Fibroblast of skin of right biceps (primary cell): ENCODE measurements at places on chromosomes 2 and 18.

- DNase-seq: peak; percentile 48
Measured at GRCh38 chr18:53941601-53942338, 282.7 kb downstream of the MBD2 start.

GRCh38 chr2:110124038-110124825, 8.6 kb upstream of the MALL start:
- DNase-seq: no peak

GRCh38 chr2:222255090-222255489, 43.7 kb downstream of the PAX3 start:
- no peak for DNase-seq

- peak; percentile 27 for DNase-seq
Measured at GRCh38 chr2:212005085-212005671, 533.4 kb downstream of the ERBB4 start.

DNA sequence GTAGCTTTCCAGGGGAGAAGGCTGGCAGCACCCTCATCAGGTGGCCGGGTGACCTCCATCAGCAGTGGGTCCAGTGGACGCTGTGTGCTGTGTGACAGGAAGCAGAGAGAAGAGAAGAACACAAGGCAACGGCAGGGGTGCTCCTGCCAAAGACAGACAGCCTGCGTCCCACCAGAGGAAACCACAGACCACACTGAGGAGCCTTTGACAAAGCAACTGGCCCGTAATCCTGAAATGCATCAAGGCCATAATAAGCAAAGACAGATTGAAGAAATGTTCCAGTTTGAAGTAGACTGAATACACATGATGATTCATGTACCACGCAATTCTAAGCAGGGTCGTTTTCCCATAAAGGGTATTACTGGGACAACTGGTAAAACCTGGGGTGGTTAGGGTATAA, 172.4 kb downstream of the FBXO15 start:
- peak; percentile 71 for DNase-seq

- no peak for DNase-seq
Measured at GRCh38 chr2:72104821-72105588, 42.7 kb downstream of the CYP26B1 start.

GRCh38 chr18:2606335-2606734, 35.0 kb downstream of the NDC80 start:
- DNase-seq: no peak

DNA sequence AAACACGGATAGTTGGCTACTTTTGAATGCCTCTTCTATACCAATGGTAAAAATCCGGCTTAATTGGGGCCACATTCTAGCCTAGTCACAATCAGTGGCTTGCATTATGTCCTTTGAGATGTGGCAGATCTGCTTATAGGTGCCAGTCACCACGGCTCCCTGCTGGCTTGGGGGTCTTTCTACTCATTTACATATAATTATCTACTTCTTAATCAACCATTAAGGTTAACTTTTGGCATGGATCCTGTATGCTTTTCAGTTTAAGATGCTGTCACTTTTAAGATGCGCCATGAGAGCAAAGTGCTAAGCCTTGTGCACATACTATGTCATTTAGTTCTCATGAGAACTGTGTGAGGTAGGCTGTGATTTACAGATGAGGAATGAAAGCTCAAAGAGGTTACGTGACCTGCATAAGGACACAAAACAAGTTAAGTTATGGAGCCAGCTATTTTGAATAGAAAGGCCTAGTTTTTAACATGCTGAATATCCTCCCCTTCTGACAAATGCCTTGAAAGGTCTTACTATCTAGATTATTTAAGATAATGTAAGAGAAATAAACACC, 4.1 kb downstream of the NEDD4L start:
- no peak for DNase-seq

GRCh38 chr2:191451116-191451515, 205.9 kb downstream of the MYO1B start:
- DNase-seq: no peak

DNA sequence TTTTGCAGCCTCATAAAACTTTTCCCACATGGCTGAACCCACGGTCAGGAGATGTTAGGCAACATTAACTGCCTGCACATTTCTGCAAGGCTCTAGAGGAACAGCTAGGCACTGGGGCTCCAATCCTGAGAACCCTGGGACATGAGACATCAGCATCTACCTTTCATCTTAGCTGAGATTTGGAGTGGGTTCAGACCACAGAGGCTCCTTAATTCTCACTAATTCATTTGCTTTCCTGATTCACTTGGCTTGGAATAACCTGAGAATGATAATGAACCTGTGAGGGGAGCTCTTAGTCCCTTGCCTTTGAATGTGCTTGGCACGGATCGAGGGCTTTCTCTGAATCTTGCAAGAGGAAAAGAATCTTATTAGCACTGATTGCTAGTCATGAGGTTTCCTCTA, 266.2 kb downstream of the FIGN start:
- peak; percentile 15 for DNase-seq

- DNase-seq: peak; percentile 42
Measured at GRCh38 chr18:63342206-63342605, 22.6 kb upstream of the BCL2 start.

DNA sequence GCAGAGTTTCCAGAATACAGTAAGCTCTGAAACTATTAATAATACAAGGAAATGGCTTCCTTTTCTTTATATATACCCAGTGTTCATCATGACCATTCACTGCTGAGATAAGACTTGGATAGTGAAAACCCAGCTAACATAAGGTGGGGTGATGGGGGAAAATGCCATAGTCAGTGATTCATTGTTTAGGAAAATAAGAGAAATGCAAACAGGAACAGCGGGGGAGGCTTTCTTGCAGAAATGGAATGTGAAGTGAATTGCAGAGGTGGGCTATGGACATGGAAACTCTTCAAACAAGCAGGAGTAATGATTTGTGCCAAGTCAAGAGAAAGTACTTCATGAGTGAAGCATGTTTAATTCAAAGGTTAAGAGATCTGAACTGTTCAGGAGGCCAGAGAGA, 519.4 kb downstream of the TDRD15 start:
- DNase-seq: peak; percentile 2

- no peak for DNase-seq
Measured at GRCh38 chr2:211061612-211062296, 505.4 kb downstream of the CPS1 start.

GRCh38 chr2:9791711-9792110, 51.6 kb upstream of the TAF1B start:
- DNase-seq: no peak

DNA sequence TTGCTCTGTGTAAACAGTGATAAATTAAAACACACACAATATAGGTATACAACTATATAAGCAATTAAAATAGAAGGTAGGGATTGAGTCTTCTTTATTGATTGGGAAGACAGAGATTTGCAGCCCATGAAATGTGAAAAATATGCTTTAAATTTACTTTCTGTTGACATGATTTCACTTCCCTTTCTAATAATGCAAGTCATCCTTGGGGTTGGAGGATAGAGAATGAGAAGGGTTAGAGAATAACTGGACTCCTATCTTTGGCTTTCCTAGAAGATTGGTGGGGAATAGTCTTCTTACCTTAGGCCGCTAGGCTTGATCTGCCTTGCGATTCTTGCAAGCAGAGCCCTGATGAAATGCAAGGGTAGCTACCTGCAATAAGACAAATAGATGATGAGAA, 339.8 kb downstream of the NYAP2 start:
- no peak for DNase-seq

GRCh38 chr2:143117225-143117624, 12.0 kb upstream of the ARHGAP15 start:
- DNase-seq: no peak

DNA sequence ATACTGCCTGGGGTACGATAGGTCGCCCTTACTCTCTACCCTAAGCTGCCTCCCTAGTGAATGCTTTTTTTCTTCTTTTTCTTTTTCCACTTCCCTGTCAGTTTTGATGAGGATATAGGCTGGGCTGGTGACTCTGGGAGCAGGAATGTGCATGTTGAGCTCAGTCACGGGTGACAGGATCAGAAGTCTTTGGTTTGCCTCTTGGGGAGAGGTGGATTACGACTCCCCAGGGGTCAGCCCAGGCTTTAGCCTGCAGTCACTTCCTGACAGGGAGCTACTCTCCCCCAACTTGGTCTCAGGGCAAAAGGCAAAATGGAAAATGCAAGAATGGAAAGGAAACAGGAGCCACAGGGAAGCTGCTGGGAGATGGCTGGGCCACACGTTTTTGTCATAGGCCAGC, 57.3 kb downstream of the THNSL2 start:
- peak; percentile 60 for DNase-seq

DNA sequence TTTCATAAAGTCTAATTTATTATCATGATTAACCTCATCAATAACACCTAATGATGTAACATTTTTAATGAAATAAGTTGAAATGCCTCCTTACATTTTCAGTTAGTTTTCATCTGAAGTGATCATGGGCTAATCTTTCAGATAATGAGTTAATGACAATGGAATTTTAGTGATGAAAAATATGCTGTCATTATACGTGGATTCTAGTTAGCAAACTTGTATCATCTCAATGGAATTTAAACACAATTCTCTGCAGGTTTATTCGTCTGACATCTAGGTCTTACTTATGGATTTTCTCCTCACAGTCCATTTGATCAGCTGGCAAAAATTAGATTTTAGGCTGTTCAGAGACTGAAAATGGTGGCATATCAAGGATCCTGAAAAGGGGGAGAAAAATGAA, 885.0 kb downstream of the SLC4A3 start:
- peak; percentile 83 for DNase-seq

DNA sequence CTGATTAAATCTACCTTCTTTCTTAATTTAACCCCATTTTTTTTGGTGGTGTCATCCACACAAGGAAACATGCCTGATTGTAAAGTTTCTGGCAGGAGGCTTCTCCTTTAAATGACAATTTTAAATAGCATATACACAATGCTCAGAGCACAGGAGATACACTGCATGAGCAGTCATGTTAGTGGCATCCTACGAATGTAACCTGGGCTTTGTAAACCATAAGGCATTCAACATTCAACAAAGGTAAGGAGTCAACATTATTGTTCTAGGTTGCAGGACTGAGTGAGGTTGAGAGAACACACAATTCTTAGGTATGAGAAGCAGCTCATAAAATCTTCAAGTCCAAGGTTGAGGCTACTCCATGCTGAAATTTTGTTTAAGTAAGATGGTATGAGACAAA, 266.6 kb upstream of the SIX2 start:
- DNase-seq: no peak

GRCh38 chr18:79950515-79951341, 725 bp downstream of the SLC66A2 start:
- peak; percentile 12 for DNase-seq

- DNase-seq: peak; percentile 39
Measured at GRCh38 chr2:29731948-29732347, 189.4 kb downstream of the ALK start.

- no peak for DNase-seq
Measured at GRCh38 chr2:15669375-15669910, 77.8 kb downstream of the DDX1 start.

DNA sequence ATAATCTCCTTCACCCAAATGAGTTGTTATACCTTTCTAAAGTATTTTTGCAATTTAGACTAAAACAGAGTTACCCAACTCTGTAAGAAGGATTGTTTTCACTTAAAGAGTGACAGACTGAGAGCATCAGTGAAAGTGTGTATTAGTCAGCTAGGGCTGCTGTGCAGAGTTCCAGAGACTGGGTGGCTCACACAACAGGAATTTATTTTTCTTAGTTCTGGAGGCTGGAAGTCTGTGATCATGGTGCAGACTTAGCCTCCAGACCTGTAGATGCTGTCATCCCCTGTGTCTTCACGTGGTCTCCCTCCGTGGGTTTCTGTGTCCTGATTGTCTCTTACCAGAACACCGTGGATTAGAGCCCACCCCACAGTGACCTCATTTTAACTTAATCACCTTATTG, 40.0 kb downstream of the BCL2L11 start:
- peak; percentile 91 for DNase-seq

- peak; percentile 81 for DNase-seq
Measured at GRCh38 chr2:9091811-9092210, 88.3 kb upstream of the MBOAT2 start.

GRCh38 chr2:113149553-113150257, 22.3 kb downstream of the IL1RN start:
- no peak for DNase-seq

GRCh38 chr2:105857076-105857740, 112.5 kb downstream of the NCK2 start:
- DNase-seq: no peak

DNA sequence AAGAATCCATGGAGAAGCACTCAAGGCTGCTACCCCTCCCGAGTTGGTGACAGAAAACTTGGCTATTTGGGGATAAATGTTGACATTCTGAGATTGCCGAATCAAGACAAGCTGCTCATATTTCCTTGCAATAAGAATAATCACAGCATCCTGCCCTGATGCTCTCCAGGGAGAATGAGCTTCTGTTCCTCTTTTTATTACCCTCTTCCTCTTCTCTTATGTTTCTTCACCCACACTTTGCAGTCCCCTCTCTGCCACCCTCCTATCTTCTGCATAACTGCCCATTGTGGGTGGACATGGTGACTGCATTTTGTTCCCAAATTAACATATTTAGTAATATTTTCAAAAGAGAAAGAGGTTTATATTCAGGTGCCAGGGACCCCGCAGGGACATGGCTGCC, 11.9 kb upstream of the MSGN1 start:
- DNase-seq: no peak

- no peak for DNase-seq
Measured at GRCh38 chr2:169839954-169840746, 12.9 kb downstream of the UBR3 start.

GRCh38 chr18:4017480-4017879, 437.6 kb downstream of the DLGAP1 start:
- no peak for DNase-seq

DNA sequence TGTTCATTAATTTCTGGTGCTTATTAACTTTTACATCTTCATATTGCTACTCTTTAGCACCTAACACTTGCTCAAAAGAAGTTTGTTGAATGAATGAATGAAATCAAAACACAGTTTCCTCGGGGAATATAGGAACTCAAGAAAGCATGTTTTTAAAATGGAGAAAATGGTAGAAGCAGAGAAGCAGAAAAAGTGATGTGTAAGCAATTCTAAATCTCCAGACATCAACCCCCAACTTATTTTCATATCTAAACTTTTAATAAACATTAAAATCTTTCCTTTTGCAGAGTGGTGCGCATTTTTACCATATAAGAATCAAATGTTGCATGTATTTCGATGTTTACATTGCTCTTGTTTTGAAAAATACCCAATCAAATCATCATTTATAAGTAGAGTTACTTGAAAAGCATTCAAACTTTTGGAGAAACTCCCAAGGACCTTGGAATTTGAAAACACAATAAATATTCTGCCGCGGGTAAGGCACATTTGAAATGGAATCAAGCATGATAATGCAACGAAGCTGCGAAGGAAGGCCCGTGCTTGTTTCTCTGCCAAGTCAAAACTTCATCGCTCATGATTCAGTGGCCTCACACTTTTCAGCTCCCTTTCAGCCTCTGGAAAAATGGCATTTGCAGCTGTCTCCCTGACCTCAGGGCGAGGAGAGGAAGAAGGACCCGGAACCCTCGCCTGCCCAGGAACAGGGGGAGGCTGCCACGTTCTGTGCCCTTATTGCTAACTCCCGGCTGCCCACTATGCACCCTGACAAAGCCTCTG, 26.7 kb upstream of the SMIM21 start:
- no peak for DNase-seq

GRCh38 chr2:160901613-160902012, 258.6 kb upstream of the TANK start:
- DNase-seq: no peak
